LoVo (cell line): ENCODE measurements at places on chromosomes 1 and 21.

DNA sequence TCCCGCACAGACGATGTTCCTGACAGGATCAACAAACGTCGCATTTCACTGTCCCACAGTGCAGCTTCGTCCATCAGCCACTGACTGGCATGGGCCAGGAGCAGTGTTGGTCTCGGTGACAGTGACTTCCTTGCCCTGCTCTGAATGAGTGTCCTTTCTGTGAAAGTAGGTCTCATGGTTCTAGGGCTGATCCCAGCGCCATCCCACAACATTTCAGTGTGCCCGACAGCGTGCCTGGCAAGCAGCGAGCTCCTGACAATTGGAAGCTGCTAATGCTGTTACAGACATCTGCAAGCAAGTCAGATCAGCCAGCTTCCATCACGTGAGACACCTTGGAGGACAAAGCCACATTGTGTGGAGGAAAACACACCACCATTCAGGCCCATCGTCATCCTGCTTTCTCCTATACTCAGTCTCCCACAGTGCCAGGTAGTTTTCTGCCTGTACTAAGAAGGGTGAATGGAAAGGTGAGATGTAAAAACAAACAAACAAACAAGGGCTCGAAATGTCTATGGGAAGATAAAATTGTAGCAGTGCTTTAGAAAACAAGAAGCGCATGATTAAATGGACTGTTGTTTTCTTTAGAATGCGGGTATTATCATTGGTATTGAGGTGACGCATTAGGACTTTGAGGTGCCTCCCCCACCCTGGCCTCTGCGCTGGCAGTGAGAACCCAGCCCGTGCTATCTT, 21.9 kb downstream of the ERRFI1 start:
- no peak for DNase-seq

- DNase-seq: no peak
Observed at GRCh38 chr1:115400891-115401290, 62.8 kb upstream of the NGF start.

DNA sequence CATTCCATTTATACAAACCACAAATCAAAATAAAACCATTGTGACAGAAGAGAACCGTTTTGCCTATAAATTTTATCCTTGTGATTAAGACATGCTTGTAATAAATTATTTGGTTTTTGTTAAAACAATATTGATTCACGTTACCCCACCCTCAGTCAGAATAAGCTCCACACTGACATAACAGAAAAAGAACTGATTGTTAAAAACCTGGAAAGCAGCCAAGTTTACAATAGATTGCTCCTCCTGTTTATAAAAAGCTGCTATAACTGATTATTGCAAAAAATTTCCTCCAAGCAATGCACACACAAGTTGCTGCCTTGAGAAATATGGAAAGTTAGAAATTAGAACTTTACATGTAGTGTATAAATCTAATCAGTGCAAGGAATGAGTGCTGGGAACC, 263.5 kb downstream of the SETD4 start:
- no peak for DNase-seq

- no peak for DNase-seq
Observed at GRCh38 chr1:193634876-193635275, 448.5 kb upstream of the B3GALT2 start.

DNA sequence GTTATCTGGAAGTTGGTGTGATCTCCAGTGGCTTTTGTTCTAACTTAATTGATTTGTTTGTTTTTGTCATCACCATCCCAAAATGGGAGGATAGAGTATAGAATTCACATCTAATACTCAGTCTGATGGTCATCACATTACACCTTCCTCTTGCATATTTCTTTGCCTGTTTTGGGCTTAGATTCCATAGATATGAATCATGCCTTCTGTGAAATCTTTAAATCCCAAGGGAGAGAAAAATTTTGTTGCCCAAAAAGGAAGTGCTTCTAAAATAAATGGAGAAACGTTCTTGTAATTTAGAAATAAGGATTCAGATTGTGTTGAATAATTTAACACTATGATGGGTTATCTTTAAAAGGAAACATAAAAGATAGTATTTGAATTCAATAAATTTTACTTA, 446.0 kb upstream of the LRRC7 start:
- no peak for DNase-seq

- DNase-seq: no peak
Observed at GRCh38 chr1:97632075-97632474, 288.8 kb downstream of the DPYD start.
